ENCODE measurements at places on chromosomes 4 and X.
A peak's percentile ranks its signal among the peaks of the same experiment; 100 is the strongest.

- no peak for DNase-seq
These were observed 1.7 kb downstream of the SLC25A4 start for GRCh38 chr4:185144601-185145240.

- no peak for DNase-seq
These were observed 111.1 kb downstream of the SCD5 start for GRCh38 chr4:82687531-82687930.

DNA sequence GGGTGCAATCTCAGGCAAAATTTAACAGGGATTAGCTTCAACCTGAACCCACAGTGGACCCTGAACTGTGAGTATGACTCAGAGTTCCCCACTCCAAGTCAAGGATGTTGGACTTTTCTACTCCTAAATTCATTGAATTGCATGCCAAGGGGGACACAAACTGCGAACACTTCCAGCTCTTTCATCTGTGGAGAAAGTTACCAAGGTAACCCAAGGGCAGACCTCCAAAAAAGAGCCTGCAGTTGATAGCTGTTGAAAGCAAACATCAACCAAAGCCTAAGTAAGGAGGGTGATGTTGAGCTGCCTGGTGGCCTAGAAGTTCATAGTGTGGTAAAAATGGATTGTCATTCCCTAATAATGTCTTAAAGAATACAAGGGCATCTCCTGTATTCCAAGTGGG, 1242.9 kb downstream of the C4orf33 start:
- DNase-seq, result no peak

GRCh38 chrX:55488593-55489313, 895 bp downstream of the USP51 start:
- peak; percentile 40 for DNase-seq

- DNase-seq, result peak; percentile 21
These were observed 10.5 kb downstream of the PTTG2 start for GRCh38 chr4:37970702-37971101.

DNA sequence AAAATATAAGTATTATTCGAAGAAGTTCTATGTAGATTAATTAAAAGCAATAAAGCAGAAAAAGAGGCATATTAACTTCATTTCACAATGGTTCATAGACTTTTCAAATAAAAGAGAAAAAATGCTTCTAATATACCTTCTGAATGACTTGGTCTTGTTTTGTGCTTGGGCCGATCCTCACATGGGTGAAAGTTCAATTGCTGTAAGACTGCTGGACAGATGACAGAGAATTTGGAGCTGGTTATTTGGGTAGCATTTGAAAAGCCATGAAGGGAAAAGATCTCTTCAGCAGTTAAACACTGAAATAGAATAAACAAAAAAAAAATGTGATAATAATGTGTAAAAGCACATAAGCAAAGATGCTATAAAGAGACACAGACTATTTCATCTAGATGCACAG, 29.8 kb downstream of the SLC39A8 start:
- no peak for DNase-seq

DNA sequence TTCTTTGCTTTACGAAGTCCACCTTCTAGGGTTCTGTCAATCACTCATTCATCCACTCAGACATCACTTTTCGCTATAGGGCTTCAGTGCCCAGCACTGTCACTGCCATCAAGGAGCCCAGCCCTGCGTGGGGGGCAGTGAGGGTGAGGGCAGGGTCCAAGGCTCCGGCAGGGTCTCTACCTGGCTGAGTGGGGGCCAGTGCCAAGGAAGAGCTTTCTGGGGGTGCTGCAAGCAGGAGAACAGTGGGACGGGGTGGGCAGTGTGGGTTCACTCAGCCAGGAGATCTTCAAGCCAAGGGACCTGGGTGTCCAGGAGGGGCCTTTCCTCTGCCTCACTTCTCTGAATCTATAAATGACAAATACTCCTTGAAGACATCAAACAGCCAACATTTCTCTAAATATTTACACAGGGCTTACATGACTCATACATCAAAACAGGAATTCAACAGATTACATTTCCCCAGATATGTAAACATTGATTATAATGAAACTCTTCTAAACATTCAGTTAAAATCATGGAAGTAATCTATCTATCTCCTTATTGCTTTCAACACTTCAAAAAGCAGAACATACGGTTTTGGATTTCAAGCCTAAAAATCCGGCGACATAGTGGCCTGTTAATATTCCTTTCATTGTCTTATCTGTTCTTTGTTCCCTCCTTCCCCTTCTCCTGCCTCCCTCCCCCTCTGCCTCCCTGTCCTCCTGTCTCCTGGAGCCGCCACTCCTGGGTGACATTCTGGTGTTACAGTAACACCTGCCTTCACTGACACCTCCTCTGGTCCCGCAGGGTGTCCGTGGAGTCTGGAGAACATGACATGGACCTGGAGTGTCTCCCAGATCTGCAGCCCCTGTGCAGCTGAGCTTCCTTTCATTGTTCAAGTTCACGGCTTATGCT, 94.4 kb upstream of the ADRA2C start:
- no peak for DNase-seq

DNA sequence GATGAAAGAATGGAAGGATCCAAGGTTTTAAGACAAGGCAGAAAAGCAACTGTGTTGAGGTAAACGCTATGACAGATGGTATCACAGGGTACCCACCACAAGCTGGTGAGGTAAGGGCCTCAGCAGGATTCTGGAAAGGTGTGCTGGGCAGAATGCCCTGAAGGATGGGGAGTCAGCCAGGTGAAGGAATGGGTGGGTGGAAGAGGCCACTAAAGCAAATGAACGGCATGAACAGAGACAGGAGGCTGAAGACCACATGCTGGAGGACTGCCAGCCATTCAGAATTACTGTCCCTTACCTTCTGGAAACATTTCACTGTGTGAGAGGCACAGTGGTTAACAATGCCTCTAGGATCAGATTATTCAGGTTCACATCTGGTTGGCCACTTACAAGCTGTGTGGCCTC, 23.6 kb downstream of the GPRIN3 start:
- DNase-seq, result no peak

GRCh38 chr4:145557720-145558119, 61.5 kb upstream of the MMAA start:
- DNase-seq, result no peak

DNA sequence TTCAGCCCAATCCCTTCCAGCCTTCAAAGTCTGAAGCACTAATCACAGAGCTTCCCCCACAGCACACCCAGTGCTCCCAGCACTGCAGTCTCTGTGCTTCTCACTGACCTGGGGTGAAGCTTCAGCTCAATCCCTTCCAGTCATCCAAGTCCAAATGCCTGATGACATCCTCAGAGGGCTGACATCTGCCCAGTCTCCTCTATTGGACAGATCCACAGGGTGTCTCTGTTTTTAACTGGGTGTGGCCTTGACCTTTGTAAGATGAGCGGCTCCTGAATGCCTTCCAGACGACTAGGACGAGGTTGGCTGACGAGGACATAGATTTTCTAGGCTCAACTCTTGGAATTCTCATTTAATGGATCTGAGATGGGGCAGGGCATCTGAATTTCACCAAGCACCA, 7.6 kb upstream of the SLC2A9 start:
- no peak for DNase-seq

- no peak for DNase-seq
These were observed 476 bp upstream of the GDI1 start for GRCh38 chrX:154436374-154436982.

GRCh38 chr4:22241415-22241814, 274.5 kb downstream of the ADGRA3 start:
- DNase-seq, result no peak

DNA sequence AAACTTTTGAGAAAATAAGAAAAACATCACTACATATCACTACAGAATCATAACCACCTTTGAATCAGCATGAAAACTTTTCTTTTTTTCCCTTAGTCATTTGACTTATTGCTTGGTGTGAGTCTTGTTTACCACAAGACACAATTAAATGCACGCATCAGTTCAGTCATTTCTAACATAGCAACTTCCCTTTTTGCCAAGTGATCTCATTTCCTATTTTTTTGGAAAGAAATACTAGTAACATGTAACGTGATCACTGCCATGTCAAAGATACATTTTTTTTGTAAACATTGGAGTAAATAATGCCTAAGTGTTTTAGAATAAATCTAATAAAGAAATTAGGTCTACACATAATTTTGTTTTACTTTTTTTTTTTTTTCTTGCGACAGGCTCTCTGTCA, 5.1 kb upstream of the CXCL8 start:
- DNase-seq, result no peak

- no peak for DNase-seq
These were observed 114.4 kb downstream of the STK32B start for GRCh38 chr4:5165420-5166369.

GRCh38 chrX:107750861-107751445, 24.6 kb downstream of the TSC22D3 start:
- DNase-seq, result no peak

- no peak for DNase-seq
These were observed 129.7 kb downstream of the RAPGEF2 start for GRCh38 chr4:159232465-159233106.

GRCh38 chr4:189533603-189534002, 407.1 kb upstream of the FRG1 start:
- DNase-seq, result no peak

DNA sequence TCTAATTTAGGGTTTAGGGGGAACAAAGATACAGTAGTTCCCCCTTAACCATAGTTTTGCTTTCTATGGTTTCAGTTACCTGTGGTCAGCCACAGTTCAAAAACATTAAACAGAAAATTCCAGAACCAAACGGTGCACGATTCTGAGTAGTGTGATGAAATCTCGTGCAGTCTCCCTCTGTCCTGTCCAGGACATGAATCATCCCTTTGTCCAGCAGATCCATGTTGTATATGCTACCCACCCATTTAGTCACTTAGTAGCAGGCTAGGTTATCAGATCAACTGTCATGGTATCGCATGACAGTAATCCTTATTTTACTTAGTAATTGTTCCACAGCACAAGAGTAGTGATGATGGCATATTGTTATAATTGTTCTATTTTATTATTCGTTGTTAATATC, 556.1 kb downstream of the IL1RAPL1 start:
- DNase-seq, result no peak

GRCh38 chr4:94469221-94469784, 17.6 kb downstream of the PDLIM5 start:
- DNase-seq, result no peak

- DNase-seq, result no peak
These were observed 45.1 kb downstream of the IGFBP7 start for GRCh38 chr4:57064811-57065711.

GRCh38 chr4:119729835-119730670, 101.4 kb upstream of the PDE5A start:
- no peak for DNase-seq

- peak; percentile 0 for DNase-seq
These were observed 423 bp downstream of the RPL39 start for GRCh38 chrX:119790977-119791436.

- no peak for DNase-seq
These were observed at the start of gene RASSF6 for GRCh38 chr4:73620115-73620792. Gene RASSF6 (minus strand): TSS chr4:73620436. CDS start chr4:73611795, 8,641 bp downstream.

Data from stimulated activated CD8-positive, alpha-beta memory T cell treated with anti-CD3 and anti-CD28 coated beads, Interleukin-4, amount 100 ng/mL, for 1 hour (primary cell).